ENCODE measurements at places on chromosomes 3 and 15.

DNA sequence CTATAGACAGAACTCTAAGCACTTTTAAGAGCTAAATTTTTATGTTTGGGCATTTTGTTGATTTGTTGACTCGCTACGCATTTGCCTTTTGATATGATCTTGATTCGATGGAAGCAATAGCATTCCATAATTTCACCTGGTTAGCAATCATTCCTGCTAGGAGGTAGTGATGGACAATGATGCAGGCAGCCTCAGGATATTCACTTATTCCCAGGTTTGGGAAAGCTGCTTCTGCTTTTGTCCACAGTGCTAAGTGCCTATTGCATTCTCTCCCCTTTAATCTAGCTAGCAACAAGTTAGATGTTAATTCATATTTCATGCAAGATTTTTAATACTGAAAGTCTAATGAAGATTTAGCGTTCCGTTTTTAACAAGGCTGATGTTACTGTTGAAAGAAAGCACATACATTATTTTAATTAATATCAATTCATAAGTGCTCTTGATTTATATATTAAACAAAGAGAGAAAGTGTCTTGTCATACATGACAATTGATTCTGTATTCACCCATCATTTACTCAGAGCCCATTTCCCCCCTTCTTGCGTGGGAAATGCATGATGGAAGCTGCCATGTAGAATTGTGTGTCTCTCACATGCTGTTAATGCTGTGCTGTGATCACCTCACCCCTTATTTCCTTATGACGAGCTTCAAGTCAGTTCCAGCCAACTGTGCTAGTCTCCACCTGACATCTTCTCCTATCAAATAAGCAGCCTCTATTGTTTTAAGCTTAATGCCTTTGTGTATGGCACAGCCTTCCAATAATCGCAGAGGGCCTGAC, 53.0 kb upstream of the TMCO5A start:
- no peak for DNase-seq

DNA sequence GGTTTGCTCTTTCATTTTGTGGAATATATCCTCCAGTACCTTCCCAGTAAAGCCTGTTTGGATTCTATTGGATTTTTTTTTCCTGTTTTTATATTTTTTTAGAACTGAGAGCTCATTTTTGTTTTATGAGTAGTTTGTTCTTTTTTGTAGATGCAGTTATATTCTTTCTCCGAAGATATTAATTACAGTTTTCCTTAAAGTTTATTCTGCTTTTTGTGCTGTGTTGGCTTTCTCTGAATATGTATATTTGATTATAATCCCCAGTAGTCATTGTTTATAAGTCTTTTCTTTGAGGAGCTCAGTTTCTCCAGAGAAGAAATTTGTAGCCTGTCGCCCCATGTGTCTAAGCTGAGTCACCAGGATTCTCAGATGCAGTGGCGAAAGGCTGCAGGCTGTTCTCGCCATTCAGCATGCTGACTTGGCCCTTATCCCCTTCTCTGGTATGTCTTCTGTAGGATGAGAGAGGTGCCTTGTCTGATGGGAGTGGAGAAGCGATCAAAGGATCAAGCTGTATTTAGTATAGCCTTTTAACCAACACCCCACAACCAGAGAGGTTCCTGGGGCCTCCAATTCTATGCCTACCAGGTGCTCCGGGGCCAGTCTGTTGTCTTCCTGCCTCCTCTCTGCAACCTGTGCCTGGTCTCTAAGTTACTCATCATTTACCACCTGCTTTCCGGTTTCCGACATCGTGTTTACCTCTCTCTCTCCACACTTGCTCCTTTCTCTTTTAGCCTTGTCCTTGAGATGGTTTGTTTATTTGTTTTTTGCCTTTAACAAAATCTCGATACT, 31.7 kb upstream of the MFSD1 start:
- no peak for DNase-seq

GRCh38 chr3:165895919-165896318, 58.7 kb upstream of the BCHE start:
- no peak for DNase-seq

DNA sequence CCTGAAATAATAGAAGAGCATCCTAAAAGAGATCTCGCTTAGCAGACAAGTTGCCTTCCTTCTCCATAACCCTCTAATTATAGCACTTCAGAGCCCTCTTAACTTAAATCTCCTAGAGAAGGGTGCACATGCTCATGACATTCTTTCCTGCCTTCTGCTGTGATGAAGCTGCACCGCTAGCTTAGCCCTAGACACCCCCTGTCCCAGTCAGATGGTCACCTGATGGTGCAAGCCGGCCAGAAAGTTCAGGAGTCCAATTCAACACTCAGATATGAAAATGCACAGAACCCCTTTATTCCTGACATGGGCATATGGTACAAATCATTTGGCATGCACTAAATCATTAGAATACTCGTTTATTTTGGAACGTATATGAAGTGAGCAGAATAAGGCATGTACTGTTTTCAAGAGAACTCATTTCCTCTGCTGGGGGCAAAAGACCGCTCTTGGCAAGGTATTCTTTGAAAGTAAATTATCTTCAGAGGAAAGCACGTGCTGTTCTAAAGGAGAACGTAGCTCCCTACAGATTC, 420.4 kb upstream of the PROK2 start:
- no peak for DNase-seq

DNA sequence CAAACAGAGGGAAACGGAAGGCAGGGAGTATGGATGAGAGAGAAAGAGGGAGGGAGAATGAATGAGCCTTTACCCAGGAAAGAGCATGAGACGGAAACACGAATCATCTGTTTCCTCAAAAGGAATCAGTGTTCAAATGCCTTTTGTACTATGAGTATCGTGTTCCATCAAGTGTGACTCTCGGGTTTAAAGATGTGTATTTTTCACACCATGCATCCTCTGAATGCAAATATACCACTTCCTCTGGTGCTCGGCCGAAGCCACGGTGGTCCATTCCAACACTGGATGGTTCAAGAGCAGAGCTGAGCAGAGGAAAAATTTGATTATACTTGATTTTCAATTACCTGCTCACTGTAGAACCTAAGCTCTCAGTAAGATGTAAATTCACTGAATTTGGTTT, 505.1 kb downstream of the MECOM start:
- DNase-seq = no peak

GRCh38 chr3:67018789-67019526, 20.9 kb downstream of the KBTBD8 start:
- no peak for DNase-seq

DNA sequence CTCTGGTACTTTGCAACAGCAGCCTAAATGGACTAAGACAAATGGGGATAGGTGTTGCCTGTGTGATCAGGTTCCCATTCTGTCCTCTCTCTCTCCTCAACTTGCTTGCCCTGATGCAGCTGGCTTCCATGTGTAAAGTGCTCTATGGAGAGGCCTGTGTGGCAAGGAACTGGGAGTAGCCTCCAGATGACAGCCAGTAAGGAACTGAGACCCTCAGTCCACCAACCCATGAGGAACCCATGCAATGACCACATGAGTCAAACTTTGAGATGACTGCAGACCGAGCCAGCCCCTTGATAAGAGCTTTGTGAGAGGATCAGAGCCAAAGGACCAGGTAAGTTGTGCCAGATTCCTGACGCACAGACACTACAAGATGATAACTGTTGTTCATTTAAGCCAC, 74.6 kb upstream of the ADPGK start:
- no peak for DNase-seq

DNA sequence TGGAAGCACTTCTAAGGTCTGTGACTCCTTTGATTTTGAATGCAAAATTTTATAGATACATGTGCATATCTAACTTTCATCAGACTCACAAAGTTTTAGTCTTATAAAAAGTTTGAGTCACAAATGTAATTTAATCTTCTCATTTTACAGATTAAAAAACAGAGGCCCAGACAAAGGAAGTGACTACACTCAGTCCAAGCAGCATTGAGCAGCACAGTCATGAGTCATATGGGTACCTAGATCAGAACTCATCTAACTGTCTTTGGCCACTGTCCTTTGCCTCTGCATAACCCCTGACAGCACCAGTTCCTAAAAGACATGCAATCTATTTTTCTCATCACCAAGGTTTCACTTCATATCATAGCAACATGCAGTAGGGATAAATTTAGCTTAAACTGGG, 210.7 kb upstream of the KCNH8 start:
- no peak for DNase-seq

DNA sequence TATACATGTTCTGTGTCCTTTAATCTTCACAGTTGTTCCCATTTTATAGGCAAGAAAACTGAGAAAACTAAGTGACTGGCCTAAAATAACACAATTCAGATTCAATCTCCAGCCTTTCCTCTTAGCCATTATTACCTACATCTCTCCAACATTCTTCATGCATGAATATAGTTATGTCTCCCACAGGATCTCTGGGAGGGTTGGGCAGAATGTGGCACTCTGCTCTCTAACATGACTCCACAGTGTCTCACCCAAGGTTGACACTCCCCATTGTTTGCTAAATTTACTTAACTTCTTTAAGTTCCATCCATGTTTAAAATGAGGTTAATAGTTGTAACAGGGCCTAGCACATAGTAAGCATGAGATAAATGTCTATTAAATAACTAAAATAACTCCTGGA, 276.3 kb downstream of the ERC2 start:
- DNase-seq = no peak

DNA sequence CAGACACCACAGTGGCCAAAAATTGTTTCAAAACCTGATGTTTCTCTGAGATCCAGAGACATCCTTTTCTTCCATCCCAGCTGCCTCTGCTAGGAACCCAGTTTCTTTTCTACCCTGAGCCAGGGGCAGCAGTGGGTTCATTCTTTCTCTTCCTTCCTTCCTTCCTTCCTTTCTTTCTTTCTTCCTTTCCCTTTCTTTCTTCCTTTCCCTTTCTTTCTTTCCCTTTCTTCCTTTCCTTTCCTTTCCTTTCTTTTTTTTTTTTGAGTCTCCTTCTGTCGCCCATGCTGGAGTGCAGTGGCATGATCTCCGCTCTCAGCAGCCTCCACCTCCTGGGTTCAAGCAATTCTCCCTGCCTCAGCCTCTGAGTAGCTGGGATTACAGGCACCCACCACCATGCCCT, 30.7 kb upstream of the COPG1 start:
- no peak for DNase-seq

GRCh38 chr15:88650556-88650955, 11.7 kb downstream of the ISG20 start:
- DNase-seq = no peak

- DNase-seq = no peak
These were observed 14.2 kb upstream of the SLC25A36 start for GRCh38 chr3:140927279-140928069.

DNA sequence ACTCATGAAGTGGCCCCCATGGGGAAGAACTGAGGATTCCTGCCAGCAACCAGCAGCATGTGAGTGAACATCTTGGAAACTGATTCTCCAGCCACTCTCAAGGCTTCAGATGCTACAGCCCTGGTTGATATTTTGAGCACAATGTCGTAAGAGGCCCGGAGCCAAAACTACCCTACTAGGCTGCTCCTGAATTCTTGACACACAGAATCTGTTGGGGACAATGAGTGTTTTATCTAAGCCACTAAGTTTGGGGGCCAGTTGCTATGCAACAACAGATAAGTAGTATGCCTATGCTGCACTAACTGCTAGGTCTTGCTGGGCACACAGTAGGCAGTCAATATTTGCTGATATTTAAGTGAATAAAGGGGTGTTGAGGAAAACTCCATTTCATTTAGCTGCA, 89.9 kb upstream of the CHL1 start:
- DNase-seq = no peak

DNA sequence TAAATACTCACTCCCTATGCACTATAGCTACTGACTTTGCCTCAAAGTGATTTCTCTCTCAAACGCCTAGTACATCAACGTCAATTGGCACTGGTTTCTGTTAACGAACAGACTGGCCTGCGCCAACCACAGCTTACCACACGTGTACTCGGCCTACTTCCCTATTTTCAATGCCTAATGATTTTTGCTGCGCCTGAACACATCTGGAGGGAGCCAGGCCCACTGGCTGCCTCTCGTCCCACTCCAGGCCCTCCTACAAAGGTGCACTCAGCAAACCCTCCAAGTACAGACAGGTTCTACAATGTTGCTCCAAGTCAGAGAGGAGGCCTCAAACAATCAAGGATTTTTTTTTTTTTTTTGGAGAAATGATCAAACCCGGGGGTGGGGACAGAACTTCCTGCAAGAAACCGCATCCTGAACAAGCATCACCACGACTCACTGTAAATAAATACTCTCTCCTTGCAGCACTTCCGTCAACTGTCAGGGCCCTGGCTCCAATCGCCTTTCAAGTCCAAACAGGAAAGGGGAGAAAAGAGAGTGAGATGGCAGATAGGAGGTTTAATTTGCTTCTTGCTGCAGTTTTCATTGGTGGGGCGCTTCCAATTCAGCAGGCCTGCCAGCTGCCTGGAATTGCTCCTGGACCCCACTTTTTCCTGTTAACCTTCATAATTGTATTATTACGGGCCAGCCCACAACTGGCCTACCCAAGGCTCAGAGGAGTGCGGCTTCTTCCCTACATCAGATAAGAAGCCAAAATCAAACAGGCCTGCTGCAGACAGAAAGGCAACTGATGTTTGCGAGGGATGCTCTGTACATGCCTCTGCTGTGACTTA, 139.3 kb downstream of the FOXP1 start:
- no peak for DNase-seq

DNA sequence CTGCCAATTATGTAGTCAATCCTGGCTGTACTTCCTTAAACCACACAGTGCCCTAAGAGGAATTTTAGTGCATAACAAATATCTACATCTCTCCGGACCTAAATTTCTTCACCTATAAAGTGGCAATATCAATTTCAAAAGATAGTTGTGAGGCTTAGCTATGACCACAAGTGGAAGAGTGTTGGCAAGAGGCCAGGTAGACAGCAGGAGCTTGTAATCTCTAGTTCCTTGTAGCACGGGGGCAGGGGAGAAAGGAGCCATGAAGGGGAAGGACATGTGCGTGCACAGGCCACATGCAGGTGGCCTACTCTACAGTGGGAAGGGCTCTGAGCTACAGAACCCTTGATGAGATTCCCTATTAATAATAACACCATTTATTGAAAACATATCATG, 269.7 kb downstream of the ABHD5 start:
- DNase-seq = no peak

DNA sequence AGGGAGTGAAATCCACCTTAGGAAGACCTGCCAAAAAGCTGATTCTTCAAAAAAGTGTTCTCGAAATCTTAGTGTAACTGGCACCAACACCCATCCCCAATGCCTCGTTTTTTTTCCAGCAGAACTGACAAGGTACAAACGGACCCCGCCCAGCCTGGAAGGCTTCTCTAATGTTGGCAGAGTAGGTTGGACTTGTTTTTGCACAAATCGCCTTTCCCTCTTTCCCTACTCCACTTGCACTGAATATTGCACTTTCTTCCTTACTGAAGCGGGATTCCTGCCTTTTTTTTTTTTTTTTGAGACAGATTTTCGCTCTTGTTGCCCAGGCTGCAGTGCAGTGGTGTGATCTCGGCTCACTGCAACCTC, 544 bp upstream of the TIMMDC1 start:
- no peak for DNase-seq

DNA sequence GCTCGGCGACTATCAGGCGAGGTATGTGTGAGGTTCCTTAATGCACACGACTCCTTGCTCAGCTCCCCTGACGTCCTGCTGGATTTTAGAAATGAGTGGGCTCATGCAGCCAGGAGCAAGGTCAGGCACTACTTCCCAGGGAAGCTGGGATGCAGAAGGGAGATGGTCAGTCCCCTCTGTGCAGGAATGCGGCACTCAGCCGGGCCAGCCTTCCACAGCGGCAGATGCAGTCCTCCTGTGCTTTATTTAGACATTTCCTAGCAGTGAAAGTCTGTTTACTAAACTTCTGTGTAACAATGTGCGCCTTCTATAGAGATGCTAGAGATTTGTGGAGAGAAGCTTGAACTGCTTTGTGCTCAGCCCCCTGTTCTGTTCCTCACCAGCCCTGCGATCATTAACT, 252.1 kb downstream of the SLCO3A1 start:
- no peak for DNase-seq

All from GM12892 (cell line).